ENCODE measurements at places on chromosomes 1 and 21.

DNA sequence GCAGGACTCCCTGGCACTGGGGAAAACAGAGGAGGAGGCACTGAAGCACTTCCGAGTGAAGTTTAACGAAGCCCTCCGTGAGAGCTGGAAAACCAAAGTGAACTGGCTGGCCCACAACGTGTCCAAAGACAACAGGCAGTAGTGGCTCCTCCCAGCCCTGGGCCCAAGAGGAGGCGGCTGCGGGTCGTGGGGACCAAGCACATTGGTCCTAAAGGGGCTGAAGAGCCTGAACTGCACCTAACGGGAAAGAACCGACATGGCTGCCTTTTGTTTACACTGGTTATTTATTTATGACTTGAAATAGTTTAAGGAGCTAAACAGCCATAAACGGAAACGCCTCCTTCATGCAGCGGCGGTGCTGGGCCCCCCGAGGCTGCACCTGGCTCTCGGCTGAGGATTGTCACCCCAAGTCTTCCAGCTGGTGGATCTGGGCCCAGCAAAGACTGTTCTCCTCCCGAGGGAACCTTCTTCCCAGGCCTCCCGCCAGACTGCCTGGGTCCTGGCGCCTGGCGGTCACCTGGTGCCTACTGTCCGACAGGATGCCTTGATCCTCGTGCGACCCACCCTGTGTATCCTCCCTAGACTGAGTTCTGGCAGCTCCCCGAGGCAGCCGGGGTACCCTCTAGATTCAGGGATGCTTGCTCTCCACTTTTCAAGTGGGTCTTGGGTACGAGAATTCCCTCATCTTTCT lies 75.5 kb downstream of the PIK3CD start:
- no peak for DNase-seq

DNA sequence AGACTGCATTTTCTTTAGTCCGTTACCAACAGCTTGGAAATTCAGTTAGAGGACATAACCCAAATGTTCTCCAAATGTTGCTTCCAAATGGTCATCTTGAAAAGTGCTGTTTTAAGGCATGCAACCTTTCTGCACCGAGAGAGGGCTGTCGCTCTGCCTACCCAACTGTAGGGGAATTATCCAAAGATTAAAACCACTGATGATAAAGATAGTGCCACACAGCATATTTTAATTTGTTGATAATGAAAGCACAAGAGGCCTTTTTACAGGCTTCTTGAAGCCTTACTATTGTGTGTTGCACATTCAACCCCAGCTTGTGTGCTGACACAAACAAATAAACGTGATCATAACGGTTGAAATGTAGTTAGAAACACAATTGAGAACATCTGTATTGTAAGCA lies 121.5 kb downstream of the LMO4 start:
- DNase-seq = no peak

DNA sequence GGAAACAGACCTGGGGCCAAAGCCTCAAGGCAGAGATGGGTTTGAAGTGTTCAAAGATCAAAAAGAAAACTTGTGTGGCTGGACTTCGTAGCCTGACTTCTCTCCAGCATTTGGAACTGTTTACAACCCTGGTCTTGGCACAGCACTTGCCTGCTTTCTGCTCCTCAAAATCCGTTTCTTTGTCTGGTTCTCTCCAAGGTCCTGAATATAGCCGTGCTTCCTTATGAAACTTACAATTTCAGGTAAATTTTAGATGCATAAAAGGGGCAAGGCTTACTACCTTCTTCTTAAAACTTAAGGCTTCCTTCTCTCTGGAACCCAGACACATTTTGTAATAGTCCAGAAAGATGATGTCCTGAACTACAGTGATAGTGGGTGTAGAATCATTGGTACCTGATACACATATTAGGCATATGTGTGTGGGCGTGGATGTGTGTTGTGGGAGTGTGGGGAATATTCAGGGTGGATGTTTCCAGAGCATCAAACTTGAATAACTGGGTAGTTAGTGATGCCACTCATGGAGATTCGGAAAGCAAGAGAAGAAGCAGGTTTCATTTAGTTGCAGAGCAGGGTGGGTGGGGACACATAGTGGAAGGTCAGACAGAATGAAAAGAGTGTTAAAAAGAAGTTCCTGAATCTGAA lies 26.4 kb upstream of the FAM78B start:
- no peak for DNase-seq

- DNase-seq = no peak
These were observed 1.4 kb upstream of the MT1HL1 start for GRCh38 chr1:237005674-237006073.

GRCh38 chr21:16532840-16533239 lies 803.1 kb downstream of the USP25 start:
- no peak for DNase-seq

GRCh38 chr1:246742396-246742795 lies 18.2 kb downstream of the SCCPDH start:
- DNase-seq = no peak

DNA sequence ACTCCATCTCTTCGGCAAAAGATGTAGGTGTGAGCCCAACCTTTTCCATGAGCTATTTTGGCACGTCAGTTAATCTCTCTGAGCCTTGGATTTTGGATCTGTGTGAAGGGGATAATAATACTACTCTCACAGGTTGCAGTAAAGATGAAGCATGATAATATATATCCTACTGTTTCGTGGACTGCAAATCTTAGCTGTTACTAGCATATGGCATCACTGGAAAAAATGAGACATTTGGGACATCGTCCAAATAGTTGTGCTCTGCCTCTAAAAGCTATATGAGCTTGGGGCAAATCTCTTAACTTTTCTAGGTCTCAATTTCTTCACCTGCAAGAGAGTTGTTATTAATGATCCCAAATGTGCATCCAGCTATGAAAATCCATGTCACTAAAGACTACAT lies 147.4 kb upstream of the ZRANB2 start:
- no peak for DNase-seq

GRCh38 chr1:7666249-7666648 lies 104.8 kb upstream of the VAMP3 start:
- DNase-seq = no peak

- DNase-seq = no peak
These were observed 185.7 kb downstream of the FOXD2 start for GRCh38 chr1:47623557-47623940.

DNA sequence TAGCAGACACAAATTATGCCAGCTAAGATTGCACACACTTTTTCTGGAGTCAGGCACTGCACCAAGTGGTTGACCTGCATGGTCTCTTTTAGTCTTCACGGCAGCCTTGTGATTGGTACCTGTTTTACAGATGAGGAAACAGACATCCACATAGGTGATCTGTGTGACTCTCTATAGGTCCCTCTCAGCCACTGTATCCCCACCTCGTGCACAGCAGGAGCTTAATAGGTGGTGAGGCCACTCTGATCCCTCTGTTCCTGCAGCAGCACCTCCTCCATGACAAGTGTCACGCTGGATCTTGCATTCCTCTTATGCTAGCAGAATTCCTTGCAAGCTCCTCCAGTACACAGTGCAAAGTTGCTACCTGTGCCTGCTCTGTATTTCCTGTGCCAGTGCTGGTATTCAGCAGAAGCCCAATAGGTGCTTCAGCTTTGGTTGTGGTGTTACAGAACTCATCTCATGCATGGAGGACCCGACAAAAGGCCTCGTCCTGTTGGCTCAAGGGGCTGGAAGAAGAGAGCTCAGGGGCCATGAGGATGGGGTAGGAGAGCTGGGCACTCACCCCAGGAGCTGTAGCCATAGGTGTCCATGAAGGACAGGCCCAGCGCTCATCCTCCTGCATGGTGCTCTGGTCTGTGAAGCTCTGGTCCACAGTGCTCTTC lies 546.7 kb downstream of the PTPRU start:
- DNase-seq = no peak

DNA sequence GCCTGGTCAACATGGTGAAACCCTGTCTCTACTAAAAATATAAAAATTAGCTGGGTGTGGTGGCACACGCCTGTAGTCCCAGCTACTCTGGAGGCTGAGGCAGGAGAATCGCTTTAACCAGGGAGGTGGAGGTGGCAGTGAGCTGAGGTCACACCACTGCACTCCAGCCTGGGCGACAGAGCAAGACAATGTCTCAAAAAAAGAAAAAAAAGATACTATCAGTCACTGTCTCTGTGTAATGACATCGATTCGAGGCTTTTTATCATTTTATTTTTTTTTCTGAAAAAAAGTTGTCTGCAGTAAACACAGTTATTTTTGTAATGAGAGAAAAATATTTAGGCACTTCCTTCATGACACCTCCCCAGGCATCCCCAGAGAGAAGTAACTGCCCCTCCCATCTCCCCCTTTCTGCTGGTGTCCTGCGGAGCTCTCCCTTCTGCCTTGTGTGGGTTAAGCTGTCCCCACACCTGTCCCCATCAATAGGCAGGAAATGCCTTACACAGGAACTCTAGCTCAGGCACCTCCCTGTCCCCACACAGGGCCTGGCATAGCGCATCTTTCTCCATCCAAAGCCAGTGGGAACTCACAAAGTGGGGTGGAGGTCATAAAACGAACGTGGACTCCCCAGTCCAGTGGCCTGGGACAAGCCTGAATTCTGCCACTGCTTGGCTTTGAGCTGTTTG lies 132.0 kb downstream of the SYF2 start:
- no peak for DNase-seq

- DNase-seq = no peak
These were observed 186.1 kb upstream of the MAP1LC3C start for GRCh38 chr1:242184955-242185354.

DNA sequence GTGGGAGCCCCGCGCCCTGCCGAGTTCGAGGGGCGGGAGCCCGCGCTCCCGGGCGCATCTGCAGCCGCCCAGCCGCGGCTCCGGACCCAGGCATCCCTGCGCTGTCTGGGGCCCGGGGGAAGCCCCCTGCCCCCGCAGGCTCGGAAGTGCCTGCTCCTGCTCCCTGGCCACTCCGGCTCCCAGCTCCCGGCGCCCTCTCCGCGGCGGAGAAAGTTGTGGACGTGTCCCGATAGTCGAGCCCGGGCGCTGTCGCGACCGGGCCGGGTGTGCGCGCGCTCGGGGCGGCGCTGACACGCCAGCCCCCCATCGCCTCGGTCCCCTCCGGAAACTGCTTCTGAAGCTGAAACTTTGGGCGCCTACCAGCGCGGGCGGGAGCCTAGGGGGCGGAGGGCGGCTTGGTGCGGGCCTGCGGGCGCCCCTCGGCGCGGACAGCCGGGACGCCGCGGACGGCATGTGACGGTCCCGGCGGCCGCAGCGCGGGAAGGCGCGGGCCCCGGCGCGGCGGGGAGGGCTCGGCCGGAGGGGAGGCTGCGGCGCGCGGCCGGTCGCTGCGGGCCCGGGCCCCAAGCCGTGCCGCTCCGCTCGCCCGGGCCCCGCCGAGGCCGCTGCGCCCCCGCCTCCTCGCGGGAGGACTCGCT lies 515 bp downstream of the MAN1C1 start:
- peak; percentile 12 for DNase-seq

DNA sequence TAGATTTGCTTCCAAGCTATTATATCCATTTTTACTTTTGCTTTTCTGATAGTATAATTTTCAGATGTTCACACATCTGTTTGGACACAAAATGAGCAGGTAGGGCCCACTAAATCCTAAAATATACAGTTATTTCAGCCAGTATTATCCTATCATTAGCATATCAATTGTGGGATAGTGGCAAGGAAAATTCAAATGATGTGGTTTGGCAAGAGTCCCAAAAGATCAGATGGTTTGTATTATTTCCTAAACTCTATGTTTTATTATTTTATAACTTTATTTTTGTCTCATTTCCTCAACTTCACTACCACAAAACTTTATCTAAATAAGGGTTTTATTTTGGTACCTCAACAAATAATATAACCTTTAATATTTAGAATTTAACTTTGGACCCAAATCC lies 1659.6 kb downstream of the NCAM2 start:
- DNase-seq = no peak

DNA sequence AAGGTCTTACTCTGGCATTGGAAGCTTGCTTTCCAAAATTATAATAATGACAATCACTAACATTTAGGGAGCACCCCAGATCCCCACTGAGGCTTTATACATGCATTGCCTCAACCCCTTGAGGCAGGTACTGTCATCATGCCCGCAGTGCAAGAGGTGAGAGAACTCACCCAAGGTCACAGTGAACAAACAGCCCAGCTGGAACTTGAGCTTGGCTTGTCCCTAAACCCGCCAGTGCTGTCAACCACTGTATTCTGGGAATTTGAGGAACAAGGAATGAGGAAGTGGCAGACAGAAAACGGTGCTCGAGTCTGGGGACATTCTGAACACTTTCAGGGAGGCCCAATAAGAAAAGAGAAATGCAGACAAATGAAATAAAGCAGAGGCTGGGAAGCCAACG lies 34.6 kb upstream of the TLR5 start:
- no peak for DNase-seq

GRCh38 chr1:169113613-169114119 lies 7.2 kb downstream of the ATP1B1 start:
- DNase-seq = peak; percentile 87

GRCh38 chr1:43505077-43505780 lies 25.5 kb upstream of the PTPRF start:
- no peak for DNase-seq

- no peak for DNase-seq
These were observed 148.0 kb downstream of the GALNT2 start for GRCh38 chr1:230215031-230215430.

DNA sequence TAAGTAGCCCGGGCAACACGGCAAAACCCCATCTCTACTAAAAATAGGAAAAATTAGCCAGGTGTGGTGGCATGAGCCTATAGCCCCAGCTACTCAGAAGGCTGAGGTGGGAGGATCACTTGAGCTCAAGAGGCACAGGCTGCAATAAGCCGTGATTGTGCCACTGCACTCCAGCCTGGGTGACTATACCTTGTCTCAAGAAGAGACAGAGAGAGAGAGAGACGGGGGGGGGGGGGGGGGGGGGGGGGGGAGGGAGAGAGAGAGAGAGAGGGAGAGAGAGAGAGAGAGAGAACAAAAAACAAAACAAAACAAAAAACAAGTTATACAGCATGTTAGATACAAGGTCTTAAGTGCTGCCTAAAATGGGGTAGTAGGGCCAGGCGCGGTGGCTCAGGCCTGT lies 77.8 kb upstream of the ZNF281 start:
- DNase-seq = no peak

GRCh38 chr1:107019166-107019565 lies 37.3 kb upstream of the PRMT6 start:
- DNase-seq = no peak

DNA sequence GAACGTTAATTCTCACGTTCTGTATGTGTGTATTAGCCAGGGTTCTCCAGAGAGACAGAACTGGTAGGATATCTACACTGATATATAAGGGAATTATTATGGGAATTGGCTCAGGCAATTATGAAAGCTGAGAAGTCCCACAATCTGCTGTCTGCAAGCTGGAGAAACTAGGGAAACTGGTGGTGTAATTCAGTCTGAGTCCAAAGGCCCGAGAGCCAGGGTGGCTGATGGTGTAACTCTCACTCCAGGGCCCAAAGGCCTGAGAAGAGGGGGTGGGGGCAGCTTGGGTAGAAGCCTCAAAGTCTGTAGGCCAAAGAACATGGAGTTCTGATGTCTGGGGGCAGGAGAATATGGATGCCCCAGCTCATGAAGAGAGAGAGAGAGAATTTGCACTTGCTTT lies 13.3 kb upstream of the VASH2 start:
- DNase-seq = no peak

DNA sequence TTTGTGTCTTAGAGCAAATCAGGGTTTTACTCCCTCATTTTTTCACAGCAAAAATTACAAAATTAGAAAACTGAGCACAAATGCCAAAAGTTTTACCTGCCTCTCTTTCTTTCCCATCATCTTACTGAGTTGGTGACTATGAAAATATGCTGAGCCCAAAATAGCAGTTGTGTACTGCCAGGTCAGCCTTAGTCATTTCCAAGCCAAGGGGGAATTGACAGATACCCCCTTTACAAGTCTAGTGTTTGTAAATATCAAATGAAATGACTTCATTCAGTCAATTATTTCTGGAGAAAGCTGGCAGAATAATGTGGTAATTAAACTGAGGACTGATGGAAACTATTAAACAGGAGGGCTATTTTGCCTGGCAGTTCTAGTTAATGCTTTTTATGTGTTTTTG lies 11.4 kb upstream of the GORAB start:
- DNase-seq = no peak

- no peak for DNase-seq
These were observed at the start of gene MASP2 for GRCh38 chr1:11046625-11047365. TSS of gene MASP2 (minus strand) at chr1:11047239. CDS start at chr1:11047207, 32 bp downstream.
